ENCODE measurements at places on chromosomes 3 and 15. TPM values are rescaled to one million over a fixed set of nuclear protein-coding genes. Genes with fewer than 3 reads are reported as not detected.

FEZF2 gene
- total RNA-seq = not detected

ALPK3 gene
- total RNA-seq = 292 TPM

BSN gene
- 0.24 TPM for total RNA-seq

NAALADL2 gene
- 9.2 TPM for total RNA-seq

USP50 gene
- total RNA-seq = not detected

PAQR5 gene
- 0.07 TPM for total RNA-seq

GRM7 gene
- total RNA-seq = not detected

LARP6 gene
- 20.6 TPM for total RNA-seq

TMEM42 gene
- 16.9 TPM for total RNA-seq
